Right renal cortex interstitium (tissue), 3 donors: ENCODE measurements at places on chromosomes 6 and 20. TPM values are rescaled to one million over a fixed set of nuclear protein-coding genes. Genes with fewer than 3 reads are reported as not detected.

GRCh38 chr20:10655720-10656669, 17.8 kb downstream of the JAG1 start:
- DNase-seq: no peak

GRCh38 chr6:118562959-118563358, 14.9 kb downstream of the PLN start:
- DNase-seq: no peak

LHFPL5 gene
- not detected for polyA plus RNA-seq

DUSP22 gene
- polyA plus RNA-seq: 19.8 TPM

SLC17A3 gene
- 1.5 TPM for polyA plus RNA-seq
